ENCODE measurements at places on chromosomes 2 and 18.

DNA sequence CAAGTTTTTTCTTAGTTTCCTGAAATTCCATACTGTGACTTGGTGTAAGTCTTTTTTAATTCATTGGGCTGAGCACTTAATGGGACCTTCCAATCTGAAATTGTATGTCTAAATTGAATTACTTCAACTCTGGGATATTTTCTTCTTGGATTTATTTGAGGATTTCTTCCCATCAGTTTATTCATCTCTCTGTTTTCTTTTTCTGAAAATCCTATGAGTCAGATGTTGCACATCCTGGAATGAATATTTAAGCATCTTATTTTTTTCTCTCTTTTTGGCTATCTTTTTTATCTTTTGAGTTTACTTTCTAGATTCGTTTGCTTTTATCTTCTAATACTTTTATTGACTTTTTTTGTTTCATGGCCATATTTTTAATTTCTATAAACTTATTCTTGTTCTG is 55.4 kb upstream of the ACYP2 start:
- DNase-seq, result no peak

DNA sequence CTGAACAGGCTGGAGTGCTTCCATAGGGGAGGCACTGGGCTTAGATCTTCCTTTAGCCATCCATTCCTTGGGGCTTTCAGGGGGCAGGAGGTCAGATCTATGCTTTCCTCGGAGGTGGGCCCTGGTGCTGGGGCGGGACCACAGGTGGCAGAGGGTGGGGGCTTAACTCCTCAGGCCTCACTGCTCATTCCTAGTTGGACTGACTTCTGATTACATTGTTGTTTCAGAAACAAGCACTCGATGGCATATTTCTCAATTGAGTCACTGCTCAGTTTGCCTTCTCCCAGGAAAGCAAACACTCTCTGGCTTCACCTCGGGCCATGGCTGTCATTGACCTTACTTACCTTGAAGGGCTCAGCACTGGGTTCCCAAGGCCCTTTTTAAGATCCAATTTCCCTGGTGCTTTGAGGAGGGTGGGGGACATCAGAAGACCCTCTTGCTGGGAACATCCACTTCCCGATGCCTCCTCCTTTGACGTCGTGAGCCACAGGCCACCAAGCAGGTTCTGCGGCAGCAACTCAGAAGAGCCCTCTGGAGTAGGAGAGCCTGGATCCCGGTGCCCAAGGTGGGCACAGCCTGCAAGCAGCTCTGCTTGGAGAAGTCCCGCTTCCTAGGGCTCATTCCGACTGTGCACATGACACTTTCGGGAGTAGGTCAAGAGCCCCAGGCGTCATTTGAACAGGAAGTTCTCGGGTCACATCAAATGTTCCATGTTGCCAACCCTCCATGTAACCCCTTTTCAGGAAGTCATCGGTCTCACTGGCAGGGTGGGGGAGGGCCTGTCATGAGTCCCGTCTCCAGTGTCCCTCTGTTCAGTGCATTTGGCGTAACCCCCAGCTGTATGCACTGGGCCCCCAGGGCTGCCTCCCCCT is 40.6 kb downstream of the SDC1 start:
- DNase-seq, result no peak

GRCh38 chr2:218998414-218999002 is 5.3 kb upstream of the CRYBA2 start:
- no peak for DNase-seq

DNA sequence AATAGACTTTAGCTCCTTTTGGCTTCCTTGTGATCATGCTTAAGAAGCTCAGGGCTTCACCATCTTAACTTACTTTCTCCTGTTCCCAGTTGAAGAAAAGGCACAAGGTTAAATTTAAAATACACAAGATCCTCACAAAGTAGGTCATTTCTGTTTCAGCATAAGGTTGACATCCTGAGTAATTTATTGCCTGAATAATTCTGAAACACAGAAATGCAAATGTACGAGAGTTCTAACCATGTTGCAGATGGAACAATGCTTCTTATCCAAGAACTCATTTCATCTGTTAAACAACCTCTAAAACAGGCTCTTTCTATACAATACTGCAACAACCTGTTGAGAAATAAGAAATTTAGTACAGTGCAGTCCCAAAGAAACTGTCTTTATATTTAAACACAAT is 395.2 kb downstream of the BCL11A start:
- DNase-seq, result no peak

- DNase-seq, result no peak
Observed at GRCh38 chr2:187523325-187523724, 30.9 kb downstream of the TFPI start.

DNA sequence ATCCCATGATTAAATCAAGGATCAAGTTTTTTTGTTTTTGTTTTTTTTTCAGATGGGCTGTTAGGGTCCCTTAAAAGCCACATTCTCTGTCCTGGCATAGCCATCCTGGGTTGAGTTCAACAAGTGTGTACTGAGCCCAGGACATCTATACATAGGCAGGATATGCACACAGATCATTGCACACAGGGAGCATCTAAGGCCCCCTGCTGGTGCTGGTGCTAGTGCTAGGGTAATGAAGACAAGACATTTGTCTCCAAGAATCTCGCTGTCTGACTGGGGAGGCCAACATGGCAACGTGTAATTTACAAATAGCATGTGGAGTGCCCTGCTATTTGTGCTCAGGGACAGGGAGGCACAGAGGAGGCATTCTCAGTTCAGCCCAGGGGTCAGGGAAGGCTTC is 124.5 kb downstream of the VAPA start:
- DNase-seq, result no peak

DNA sequence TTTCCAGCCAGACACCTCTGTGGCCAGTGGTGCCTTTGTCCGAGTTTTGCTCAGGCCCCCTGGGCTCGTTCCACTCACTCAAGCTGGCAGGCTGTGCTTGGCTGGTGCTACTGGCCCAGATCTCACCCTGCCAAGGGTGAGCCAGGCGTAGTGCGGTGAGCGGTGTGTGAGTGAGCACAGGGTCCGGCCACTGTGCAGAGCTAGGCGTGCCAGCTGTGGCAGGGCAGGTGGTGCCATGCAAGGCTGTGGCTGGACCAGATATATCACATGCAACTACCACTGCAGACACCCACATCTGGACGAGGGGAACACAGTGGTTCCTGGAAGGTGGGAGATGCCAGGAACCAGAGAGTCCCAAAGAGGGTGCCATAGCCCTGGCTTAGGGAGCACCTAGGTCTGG is 70.1 kb downstream of the SRBD1 start:
- no peak for DNase-seq

DNA sequence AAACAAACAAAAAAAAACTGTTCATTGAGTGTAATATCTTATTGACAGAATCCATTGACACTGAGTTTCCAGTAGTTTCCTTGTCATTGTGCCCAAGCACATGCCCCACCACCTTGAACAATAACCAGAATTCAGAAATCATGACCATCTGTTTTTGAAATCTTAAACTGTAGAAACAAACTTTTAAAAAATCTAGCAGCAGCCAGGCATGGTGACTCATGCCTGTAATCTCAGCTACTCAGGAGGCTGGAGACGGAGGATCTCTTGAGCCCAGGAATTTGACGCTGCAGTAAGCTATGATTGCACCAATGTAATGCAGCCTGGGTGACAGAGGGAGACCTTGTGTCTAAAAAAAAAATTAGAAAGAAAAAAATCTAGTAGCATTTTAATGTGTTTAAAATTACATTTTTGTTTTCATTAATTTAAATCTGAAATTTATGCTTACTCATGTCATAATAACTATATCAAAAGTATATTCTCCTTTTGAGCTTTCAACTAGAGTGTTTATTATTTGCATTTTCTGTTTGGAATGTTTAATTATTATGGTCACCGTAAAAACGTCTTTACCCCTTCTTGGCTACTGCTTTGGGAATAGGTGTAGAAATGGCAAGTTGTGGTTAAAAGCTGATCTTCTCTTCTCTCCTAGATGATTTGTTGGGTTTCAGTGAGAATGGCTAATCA is 25.2 kb upstream of the STON1 start:
- DNase-seq, result no peak

All from muscle of arm (tissue), 14 donors.